Posterior vena cava (tissue), 2 donors: ENCODE measurements at places on chromosomes 13 and 19.

DNA sequence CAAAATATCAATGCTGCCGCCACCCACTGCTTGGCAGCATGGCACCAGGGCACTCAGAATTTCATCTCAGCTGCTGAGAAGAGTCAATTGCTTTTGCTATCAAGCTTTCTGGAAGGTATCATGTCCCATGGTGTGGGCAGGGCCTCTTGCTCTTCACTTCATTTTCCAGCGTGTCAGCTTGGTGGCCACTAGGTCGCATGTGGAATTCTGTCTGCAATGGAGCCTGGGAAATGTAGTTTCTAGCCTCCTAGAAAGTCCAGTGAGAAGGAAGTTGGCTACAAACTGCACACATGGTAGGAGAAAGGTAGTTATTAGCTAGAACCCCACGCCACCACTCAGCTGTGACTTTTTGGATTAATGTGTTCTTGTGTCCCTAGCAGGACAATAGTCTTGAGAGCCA, 105.3 kb downstream of the MYO16 start:
- no peak for DNase-seq

GRCh38 chr19:1259876-1260748, 9.0 kb upstream of the CIRBP start:
- DNase-seq = no peak

DNA sequence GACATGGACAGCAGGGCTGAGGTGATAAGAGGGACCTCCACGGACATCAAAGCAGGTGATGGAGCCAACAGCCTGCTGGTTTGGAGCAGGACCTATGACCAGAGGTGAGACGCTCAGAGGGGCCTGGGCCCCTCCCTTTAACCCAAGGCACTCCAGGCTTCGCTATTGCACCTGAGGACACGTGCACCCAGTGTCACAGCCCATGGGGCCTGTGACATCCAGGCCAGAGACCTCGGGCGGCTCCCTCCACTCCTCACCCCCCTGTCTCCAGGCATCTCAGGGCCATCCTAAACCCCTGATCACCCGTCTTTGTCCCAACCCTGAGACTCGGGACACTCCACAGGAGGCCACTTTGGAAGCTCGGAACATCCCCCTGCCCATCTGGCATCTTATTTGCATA, 12.9 kb downstream of the ADGRE5 start:
- DNase-seq = no peak

DNA sequence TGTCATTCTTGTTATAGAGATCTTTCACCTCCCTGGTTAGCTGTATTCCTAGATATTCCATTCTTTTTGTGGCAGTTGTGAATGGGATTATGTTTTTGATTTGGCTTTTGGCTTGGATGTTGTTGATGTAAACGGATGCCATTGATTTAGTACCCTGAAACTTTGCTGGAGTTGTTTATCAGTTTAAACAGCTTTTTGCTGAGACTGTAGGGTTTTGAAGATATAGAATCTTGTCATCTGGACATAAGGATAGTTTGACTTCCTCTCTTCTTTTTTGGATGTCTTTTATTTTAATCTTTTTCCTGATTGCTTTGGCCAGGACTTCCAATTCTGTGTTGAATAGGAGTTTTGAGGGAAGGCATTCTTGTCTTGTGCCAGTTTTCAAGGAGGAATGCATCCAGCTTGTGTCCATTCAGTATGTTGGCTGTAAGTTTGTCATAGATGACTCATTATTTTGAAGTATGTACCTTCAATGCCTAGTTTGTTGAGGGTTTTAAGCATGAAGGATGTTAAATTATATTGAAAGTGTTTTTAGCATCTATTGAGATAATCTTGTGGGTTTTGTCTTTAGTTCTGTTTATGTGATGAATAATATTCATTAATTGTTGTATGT, 16.8 kb downstream of the ZNF431 start:
- no peak for DNase-seq

DNA sequence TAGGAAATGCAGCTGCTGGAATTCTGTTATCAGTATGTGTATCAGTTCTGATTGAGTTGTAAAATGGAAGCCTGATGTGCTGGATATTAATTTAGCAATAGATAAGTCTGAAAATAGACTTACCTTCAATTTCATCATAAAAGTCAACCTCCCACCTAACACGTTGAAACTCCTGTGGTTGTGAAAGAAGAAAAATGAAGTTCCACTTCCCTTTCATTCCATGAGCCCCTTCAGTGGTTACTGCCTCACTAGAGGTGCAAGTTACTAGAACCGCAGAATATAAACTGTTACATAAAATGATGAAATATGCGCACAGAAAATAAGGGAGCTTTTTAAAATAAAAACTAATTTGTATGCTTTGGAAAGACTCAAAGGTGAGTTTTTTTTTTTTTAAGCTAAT, 249.2 kb downstream of the SHISA2 start:
- DNase-seq = no peak

GRCh38 chr13:113654591-113655345, 3.2 kb downstream of the ATP4B start:
- peak; percentile 82 for DNase-seq

DNA sequence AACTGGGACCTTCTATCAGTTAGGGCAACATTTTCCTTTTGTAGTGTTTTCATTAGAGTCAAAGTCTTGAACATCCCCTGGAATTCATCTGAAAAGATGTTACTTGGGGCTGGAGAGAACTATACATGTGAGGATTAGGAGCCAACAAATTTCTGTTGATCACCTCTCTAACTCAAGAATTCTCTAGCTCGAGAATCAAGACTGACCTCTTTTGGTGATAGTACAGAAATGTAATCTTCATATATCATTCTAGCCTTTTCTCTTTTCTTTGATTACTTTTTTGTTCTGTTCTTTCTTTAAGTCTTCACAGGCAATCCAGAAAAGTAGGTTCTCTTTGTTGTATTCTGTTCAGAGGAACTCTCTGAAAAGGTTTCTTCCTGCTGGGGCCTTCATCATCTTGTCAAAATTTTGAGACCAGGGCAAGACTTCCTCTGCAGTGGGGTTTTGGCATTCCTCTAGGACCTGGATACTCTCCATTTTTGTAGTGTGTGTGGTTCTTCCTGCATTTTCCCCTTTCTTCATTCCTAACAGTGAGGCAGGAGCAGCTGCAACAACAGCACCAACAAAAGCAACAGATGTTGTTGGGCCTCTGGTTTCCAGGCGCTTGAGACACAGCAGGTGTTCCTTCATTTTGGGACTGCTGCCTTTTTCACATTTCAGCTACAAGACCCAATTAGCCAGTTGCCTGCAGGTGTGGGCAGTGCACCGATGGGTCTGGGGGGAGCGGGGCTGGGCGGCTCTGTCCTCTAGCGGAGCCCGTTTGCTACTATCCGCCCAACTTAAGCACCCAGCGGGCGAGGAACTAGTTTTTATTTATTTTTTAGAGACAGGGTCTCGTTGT, 26.2 kb downstream of the ELF1 start:
- DNase-seq = no peak
